NCI-H345 (cell line): ENCODE measurements at places on chromosomes 16 and 17.

DNA sequence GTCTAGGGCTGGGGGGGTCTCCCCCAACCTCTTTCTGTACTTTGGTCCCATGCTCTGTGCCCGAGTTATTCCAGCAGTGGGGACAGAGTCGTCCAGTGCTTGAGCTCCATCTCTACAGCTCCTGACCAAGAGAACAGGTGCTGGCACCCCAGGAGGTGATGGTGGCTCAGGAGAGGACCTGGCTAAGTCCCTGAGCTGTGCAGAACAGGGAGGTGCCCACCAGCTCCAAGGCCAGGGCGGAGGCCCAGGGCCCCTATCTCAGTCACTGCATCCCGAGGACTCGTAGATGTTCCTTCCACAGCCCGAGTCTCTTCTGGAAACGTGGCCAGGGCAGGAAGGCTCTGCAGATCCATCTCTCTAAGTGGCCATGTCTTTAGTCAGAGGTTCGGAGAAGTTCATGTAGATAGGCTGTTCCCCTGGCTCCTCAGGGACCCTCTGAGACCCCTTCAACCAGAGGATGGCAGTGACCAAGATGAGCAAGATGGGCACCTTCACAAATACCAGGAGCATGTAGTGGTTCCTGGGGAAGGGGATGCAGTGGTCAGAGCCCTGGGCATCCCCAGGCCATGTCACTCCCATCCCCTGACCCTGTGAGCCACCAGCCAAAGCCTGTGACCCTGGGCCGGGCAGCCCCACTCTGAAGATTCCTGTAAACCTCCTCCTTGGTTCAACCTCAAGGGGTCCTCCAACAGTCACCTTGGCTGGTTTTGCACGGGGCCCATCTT is 8.7 kb downstream of the CD300LB start:
- DNase-seq: no peak

GRCh38 chr17:33390479-33391176 is 97.5 kb upstream of the ASIC2 start:
- DNase-seq: no peak

GRCh38 chr16:17138801-17139200 is 332.0 kb downstream of the XYLT1 start:
- DNase-seq: no peak

- DNase-seq: no peak
These were observed 538.0 kb downstream of the GRIN2A start for GRCh38 chr16:9644258-9644657.

DNA sequence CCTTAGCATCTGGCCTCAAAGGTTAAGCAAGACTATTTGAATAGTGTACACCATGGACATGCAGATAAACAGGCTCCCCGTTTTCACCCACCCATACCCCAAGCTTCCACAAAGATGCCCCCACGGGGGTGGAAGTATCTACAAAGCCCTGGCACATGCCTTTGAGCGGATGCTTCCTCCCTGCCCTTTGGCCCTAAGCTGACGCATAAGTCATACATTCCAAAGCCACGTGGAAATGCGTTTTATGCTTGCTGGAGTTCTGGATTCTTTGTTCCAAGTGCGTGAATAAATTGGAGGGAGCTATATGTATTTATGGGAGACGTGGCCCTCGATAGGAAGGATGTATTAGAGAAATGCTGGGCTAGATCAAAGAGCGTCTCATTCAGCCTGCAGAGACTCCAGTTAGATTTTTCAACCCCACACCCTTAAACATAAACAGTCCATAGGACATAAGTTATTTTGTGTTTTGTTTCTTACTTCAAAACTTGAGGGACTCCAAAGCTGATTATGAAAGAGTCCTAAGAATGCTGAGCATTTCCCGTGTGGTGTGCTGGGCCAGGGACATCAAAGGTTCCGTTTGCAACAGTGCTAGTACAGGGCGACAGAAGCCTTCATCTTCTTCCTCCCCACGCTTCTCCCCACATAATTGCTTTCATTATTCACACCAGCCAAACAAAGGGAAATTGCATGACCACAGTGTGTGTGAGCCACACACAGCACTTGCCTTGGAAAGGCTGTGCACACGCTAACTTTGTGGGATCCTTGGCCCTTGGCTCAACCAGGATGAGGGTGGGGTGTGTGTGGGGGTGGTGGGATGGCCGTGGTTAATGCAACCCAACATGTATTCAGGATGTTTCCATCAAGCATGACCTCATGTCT is 73.6 kb downstream of the WIPI1 start:
- DNase-seq: no peak

GRCh38 chr17:36209575-36209974 is 1.3 kb upstream of the CCL4L2 start:
- no peak for DNase-seq

- DNase-seq: no peak
These were observed 19.9 kb downstream of the MIS12 start for GRCh38 chr17:5506307-5506706.

DNA sequence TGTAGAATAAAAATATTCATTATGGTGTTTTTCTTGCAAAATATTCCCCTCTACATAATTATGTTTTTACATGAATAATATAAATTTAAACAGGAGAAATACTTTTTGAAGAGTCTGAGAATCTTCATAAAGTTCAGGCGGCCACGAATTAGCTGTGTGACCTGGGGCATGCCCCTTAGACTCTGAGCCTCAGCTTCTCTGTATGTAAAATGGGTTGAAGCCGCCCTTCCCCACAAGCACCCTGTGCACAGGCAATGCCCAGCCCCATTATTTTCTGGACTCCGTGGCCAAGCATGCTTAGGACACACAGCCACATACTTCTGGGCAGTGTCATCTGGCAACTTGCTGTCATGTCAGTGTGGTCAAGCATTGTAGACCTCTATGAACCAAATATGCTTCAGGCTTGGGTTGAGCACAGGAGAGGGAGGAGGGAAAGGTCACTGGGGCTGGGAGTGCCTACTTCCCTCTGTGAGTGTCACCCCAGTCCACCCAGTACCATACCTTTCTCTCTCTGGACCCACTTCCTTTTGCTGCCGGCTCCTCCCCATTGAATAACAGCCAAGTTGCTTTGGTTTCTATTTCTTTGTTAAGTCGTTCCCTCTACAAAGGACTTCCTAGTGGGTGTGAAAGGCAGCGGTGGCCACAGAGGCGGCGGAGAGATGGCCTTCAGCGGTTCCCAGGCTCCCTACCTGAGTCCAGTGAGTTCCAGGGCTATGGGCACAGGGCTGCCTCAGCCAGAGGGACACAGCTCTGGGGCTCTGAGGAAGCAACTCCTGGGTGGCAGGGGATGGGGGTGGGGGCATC is at the start of gene LGALS9:
Gene LGALS9 (plus strand): TSS at position 582 of the 804 bp plus-strand sequence. CDS start 78 bp downstream, at position 660.
- no peak for DNase-seq

GRCh38 chr17:38508570-38508950 is 80.3 kb downstream of the ARHGAP23 start:
- no peak for DNase-seq

DNA sequence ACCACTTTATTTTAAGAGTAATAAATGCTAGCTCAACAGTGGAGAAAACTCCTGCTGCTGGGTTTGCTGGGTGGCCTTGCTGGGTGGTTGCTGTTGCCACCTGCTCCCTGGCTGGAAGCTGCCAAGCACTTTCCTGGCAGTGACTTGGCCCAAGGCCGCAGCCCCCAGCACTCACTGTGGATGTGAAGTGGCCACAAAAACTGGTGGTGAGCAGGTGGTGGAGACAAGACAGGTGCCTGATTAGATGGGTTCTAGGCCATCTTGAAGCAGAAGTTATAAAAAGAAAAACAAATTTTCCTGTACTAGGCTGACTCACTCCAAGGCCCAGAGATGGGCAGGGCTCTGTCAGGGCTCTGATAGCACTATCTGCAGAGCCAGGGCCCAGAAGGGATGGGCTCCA is 224.7 kb upstream of the NLRP1 start:
- no peak for DNase-seq

- no peak for DNase-seq
These were observed 24.2 kb upstream of the IL17C start for GRCh38 chr16:88613911-88614817.

DNA sequence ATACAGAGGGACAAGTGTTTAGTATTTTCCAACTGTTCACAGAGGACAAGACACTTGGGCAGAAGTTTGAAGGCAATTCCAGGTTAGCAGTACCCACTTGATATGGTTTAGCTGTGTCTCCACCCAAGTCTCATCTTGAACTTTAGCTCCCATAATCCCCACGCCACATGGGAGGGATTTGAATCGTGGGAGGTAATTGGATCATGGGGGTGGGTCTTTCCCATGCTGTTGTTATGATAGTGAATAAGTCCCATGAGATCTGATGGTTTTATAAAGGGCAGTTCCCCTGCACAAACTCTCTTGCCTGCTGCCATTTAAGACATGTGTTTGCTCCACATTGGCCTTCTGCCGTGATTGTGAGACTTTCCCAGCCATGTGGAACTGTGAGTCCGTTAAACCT is 668.9 kb downstream of the MAF start:
- no peak for DNase-seq
